GM20000 (cell line): ENCODE measurements at places on chromosomes 1 and 21.

DNA sequence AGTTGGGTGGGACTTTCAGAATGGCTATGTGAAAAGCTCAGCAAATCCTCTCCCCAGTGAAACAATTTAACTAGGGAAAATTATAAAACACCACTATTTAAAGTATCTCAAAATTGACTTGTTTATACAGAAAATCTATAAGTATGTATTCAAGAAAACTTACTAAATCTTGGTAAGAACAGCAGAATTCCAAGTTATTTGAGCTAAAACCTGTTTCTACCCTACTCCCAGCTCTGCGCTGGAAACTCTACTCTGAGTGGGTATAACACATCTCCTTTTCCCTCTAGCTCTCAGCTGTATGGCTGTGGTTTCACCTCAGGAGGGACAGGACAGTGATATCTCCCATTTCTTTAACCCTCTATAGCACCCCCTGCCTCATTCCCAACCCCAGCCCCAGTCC, 295.2 kb upstream of the POGK start:
- DNase-seq, result no peak

- DNase-seq, result no peak
Observed at GRCh38 chr1:21510885-21511578, 1.8 kb downstream of the ALPL start.

DNA sequence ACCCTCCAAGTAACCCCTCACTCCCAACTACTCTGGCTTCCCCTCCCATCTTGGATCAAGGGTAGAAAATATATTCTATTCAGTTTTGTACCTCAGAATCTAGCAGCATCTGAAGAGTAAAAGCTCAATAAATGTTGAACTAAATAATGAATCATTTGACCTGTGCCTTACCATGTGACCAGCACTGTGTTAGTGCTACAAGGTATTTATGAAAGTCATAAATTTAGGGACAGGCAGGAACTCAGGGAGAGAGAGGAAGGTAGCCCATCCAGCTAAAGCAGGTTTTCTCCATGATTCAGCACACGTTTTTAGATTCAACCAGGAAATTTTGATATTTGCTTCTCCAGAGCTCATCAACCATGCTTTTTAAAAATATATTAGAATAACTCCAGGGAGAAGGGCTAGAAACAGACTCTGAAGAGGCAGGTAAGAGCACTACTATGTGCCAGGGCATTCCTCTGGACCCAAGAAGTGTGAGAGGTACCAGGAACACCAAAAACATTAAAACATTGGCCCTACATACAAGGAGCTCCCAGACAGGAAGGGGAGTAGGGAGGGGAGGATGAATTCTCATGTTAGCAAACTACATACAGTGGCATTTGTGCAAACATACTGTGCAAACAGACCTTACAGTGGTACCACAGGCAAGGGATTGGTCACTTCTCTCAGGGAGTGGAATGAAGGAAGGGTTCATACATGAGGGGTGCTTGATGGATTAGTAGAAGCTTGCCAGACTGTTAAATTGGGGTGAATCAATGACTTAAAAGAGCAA, 64.3 kb downstream of the FYB2 start:
- DNase-seq, result no peak

DNA sequence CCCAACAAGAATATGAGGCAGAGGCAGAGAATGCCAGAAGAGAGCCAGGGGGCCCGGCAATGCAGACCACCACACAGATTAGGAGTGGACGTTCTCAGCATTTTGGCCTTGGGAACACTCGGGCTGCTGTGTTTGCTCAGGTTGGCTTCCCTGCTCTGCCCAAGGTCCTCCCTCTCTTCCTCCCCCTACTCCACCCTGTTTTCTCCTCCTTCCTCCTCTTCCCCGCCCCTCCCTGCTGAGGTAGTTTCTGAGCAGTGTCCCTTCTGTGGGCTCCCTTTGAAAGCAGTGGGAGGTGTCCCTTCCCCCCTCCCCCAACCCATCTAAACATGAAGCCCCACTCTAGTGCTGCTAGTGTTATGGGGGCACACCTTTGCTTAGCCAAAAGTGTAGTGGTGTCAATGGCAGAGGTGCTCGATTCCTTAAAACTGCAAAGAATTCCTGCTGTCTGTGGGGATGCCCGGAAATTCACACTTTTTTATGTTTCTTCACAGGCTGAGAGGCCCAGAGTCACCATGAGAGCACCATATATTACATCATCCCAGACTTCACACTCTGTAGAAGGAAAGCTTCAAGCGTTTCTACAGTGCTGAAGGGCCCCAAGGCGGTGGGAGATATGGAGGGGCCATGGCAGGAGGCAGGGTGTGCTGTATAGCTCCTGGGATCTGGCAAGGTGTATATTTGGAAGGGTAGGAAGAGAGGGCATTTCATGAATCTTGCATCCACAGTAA, at the start of gene HHIPL2:
Gene HHIPL2 (minus strand): TSS at position 161 of the 728 bp plus-strand sequence. CDS start 60 bp downstream, at position 101.
- no peak for DNase-seq

DNA sequence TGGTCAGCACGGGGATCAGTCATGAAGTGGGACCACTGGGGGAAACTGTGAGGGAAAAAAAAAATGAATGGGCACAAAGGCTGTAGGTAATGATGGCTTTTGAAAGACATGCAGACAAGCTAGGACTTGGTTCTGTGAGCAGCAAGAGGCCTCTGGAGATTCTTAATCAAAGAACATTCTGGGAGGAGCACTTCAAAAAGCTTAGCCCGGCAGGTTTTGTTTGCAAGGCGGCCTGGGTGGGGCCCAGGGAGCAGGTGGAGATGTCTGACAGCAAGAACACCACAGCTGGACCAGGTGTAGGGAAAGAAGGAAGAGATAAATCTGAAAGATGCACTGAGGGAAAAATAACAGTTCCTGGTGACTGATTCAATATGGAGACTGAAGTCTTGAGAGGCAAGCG, 6.0 kb downstream of the TEX35 start:
- no peak for DNase-seq

DNA sequence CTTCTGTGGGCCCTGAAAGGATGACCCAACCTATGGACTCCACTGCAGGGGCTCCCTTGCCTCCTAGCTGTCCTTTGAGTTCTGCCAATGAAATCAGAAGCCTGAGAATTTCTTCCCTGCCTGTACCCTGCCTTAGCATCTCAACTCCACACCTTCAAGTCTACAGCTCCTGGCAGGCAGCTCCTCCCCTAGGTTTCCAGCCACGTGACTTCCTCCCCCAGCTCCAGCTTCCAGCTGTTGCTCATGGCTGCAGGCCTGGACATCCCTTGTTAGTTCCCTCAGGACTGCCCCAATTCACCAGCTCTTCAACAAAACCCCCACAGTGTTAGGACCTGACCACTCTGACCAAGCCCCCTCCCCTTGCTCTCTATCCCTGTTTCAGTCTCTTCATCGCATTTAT, 2.4 kb downstream of the RCAN1 start:
- DNase-seq, result no peak

GRCh38 chr21:45555557-45556301, 13.5 kb upstream of the SLC19A1 start:
- peak; percentile 85 for DNase-seq

GRCh38 chr1:109427171-109427467, 871 bp upstream of the PSMA5 start:
- DNase-seq, result no peak

DNA sequence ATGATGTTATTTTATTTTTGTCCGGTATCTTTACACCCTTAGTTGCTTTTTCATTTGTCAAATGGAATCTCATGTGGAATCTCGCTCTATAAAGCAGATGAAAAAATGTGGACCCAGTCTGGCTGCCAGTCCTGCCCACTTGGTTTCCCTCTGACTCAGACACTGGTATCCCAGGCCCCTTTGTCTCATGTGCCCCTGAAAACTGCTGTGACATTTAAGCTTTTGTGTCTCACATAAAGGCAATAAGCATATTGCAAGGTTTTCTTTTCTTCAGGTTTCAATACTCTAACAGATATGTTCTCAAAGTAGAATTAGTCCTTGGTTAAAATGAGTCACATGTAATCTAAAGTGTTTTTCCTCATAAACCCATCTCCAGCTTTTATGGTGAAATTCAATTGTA, 183.3 kb downstream of the ST6GALNAC3 start:
- no peak for DNase-seq

- no peak for DNase-seq
Observed at GRCh38 chr1:171438441-171438840, 46.9 kb upstream of the PRRC2C start.

- DNase-seq, result no peak
Observed at GRCh38 chr1:45317166-45317565, 9.5 kb upstream of the HPDL start.

DNA sequence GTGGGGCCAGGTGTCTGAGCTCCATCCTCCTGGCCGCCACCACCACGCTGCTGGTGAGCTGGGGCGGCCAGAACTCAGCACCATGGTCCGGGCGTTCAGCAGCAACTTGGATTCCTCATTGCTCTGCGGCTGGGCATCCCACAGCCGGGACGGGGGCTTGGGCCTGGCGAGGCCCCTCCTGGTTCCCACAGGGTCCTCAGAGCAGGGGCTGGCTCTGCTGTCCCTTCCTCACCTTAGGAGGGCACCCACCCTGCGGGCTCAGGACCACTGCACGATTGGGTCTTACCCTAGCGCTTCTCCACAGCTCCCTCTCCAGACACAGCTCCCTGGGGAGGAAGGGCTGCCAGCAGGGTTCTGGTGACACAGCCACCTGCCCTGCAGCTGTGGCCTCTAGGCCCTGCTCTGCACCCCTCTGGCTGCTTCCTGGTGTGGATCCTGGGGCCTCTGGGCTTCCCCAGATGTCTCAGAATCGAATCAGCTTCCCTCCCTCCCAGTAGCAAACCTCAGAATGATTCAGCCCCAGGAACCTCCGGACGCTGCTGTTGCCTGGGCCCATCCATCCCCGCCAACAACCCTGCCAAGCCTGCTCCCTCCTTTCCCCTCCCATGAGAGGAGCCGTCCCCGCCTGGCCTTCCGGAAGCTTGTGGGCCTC, 25.0 kb downstream of the CRYAA start:
- no peak for DNase-seq

- peak; percentile 18 for DNase-seq
Observed at GRCh38 chr1:58324558-58324957, 222.0 kb downstream of the OMA1 start.

- no peak for DNase-seq
Observed at GRCh38 chr21:32543975-32544374, 41.3 kb downstream of the TCP10L start.

DNA sequence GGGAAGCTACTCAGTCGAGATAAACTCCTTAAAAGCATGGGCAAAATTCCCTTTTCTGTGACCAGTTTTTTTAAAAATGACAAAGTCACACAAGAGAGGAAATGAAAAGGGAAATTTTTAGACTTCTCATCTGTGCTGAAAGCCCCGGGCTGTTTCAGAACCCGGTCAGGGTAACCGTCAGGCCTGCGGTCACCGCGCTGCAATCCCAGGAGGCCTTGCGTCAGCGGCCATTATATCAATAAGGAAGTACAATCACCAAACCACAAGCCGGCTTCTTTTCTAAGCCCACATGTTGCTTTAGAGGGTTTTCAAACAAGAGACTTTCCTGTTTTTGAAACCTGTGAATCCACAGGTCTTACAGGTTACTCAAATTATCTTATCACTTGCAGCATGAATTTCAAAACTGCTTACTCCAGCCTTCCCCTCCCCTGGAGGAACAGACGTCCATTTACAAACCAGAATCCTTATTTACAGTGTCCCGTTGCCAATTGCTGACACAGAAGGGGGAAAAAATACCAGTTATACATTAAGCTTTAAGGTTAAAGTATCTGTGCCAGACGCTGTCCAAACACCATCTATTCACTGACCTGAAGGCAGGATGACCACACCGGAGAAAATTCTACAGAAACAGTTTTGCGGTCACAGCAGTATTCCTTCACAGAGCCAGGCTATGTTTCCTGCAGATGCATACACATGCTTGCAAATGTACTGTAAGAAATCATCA, 165.3 kb downstream of the TOMM20 start:
- DNase-seq, result peak; percentile 88

GRCh38 chr1:91406773-91407389, 2.2 kb upstream of the HFM1 start:
- no peak for DNase-seq

DNA sequence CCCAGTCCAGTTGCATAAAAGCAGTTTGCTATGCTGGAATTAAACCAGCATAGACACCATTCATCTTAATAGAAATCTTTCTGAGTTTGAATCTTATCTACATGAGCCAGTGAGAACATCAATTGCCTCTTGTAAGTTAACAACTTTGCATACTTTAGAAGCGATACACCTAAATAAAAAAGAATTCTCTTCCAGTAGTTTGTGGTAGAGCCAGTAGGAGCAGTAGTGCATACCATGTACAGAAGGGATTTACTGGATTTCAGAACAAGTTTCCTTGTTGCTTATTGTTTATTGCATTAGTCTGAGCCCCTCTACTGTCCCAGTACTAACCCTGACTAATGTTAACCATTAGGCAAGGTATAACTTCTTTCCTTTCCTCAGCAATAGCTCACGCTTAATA, 313.1 kb downstream of the TGFB2 start:
- no peak for DNase-seq

DNA sequence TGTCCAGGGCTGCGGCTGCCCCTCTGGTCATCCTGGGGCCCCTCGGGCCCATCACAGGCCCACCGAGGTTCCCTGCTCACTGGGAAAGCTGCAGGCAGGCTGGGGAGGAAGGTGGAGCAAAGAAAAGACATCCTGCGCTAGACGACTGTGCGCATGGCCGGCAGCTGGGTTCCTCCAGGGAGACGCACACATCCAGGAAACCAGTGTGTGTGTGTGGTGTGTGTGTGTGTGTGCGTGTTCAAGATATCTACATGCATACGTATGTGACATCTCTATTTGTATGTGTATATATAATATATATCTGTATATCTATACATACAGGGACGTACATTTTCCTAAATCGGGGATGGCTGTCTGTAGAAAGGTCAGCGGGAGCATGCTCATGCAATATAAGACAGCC, 63.7 kb downstream of the ACOT7 start:
- no peak for DNase-seq

GRCh38 chr1:110502402-110503151, 16.4 kb downstream of the KCNA10 start:
- DNase-seq, result no peak

DNA sequence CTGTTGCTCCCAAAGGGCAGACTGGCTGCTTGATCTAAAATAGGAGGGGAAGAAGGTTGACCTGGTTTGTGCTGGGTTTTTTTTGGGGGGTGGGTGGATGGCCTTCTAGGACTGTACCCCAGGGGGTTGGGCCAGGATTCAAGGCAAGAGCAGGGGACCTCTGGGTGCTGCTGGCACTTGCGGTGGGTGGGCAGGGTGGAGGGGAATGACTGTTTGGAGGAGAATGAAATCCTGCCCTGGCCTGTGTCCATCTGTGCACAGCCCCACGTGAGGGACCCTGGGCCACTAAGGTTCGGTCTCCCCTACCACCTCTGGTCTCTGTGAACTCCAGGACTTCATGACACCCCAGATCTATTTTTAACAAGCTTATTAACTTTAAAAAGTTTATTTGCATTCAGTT, 414.2 kb downstream of the PTPRU start:
- no peak for DNase-seq

- DNase-seq, result peak; percentile 87
Observed at GRCh38 chr1:203504400-203505250, 10.7 kb downstream of the OPTC start.

GRCh38 chr1:59026472-59026948, 242.7 kb upstream of the JUN start:
- no peak for DNase-seq

- no peak for DNase-seq
Observed at GRCh38 chr1:8055973-8056372, 29.9 kb upstream of the ERRFI1 start.
